Activated T-cell treated with anti-CD3 and anti-CD28 coated beads, Interleukin-2, amount 50 U/mL, for 1 hour (primary cell): ENCODE measurements at places on chromosomes 4 and X.

GRCh38 chr4:182916483-182917181 lies 554 bp downstream of the DCTD start:
- DNase-seq = no peak

DNA sequence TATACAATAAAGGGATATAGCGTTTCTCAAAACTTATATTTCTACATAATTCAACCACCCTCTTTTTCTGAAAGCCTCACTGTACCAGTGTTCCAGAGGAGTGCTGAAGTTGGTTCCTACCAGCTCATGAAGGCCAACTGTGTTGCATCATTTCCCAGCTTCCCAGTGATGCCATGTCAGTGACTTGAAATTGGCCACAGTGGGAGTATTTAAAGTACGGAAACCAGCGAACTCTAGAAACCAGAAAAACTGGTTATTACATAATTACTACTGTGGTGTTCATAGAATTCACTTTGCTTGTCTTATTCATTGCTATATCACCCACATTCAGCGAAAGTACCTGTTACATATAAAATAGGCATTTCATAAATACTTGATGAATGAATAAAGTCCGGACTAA lies 135.4 kb downstream of the GC start:
- no peak for DNase-seq

GRCh38 chr4:156710365-156711192 lies 261.0 kb downstream of the PDGFC start:
- no peak for DNase-seq

DNA sequence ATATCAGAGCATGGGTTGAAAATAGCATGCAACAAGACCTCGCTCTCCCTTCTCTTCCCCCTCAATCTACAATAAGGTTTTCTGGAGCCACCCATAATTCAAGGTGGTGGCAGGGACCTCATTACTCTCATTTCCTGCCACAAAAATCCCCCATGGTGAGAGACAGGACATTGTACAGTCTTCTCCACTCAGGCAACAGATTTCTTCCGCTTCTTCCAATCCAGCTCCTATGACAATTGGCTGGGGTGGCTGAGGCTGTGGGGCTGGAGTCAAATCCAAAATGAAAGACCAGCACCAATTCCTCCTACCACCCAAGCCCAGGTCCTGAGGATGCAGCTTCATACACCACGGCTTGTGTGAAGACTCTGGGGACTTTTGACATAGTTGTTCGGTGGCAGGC lies 40.3 kb upstream of the NKRF start:
- no peak for DNase-seq

GRCh38 chr4:76831711-76832373 lies 66.1 kb downstream of the SOWAHB start:
- DNase-seq = no peak

DNA sequence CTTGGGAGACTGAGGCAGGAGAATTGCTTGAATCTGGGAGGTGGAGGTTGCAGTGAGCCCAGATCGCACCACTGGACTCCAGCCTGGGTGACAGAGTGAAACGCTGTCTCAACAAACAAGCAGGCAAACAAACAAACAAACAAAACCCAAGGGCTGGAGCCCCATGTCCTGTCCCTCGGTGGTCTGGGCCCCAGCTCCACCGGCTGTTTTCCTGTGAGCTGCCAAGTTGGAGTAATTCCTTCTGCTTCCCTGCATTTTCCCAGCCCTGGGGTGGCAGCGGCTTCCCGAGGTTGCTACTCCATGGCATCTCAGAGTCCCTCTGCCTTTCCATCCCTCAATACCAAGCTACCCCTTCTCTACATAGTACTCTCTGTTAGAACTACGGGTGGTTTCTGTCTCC lies 43.2 kb downstream of the RGS12 start:
- no peak for DNase-seq

DNA sequence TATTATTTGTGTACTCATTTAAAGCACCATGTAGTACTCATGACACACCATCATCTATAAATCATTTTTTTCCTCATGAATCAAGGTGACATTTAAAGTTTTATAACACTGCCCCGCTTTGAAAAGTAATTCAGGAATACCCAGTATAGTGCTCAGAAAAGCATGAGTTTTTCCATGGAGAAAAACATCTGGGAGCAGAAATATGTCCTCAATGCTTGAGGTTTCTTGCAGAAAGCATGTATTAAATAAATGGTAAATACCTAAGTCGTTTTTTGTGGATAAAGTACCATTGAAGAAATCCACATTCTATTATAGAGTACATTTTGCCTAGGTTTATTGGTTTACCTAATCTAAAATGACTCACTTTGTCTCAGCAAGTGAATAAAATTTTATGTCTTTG lies 66.2 kb downstream of the UBA6 start:
- no peak for DNase-seq

DNA sequence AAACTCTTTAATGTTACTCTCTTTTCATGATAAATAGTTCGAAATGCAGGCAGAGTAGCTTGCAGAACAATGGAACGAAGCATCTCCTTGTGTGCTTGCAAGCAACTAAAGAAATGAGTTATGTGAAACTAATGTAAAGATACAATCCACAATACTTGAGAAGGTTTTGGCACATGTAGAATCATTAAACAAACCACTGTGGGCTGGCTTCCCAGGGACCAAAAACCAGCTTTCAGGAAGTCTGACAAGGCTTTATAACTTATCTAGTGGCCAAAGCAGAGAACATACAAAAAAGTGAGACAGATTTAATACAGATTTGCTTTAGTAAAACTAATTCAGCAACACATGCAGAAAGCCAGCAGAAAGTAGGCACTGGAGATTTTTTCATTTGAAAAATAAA lies 1673.8 kb upstream of the AGA start:
- DNase-seq = no peak

DNA sequence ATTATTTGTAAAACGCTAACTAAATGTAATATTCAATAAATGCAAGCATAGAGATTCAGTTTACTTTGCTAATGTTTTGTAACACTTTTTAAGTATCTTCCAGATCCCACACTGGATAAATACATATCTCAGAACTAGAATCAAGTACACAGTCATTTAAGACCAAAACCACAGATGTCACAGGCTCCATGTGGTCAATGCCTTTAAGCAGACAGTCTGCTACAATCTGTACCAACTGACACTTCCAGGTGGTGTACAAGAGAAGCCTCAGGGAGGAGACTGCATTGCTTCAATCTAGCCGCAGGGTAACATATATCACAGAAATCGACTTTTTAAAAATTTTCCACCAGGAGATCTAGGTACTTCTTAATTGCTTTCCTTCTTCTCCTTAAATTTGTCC lies 229.6 kb upstream of the DIAPH2 start:
- DNase-seq = no peak

DNA sequence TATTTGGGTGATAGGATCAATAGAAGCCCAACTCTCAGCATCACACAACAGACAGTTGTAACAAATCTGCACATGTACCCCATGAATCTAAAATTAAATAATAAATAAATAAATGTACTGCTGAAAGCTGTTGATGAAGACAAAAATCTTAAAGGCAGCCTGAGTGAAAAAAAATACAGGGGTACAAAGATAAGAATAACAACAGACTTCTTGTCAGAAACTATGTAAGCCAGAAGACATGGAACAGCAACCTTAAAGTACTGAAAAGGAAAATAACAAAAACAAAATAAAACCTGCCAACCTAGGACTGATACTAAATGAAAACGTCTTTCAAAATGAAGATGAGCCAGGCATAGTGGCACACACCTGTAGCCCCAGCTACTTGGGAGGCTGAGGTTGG lies 25.0 kb upstream of the PDLIM5 start:
- DNase-seq = no peak

GRCh38 chr4:20284990-20285389 lies 33.3 kb downstream of the SLIT2 start:
- DNase-seq = no peak

- DNase-seq = no peak
These were observed 3.4 kb downstream of the UGT2A1 start for GRCh38 chr4:69649629-69650028.

DNA sequence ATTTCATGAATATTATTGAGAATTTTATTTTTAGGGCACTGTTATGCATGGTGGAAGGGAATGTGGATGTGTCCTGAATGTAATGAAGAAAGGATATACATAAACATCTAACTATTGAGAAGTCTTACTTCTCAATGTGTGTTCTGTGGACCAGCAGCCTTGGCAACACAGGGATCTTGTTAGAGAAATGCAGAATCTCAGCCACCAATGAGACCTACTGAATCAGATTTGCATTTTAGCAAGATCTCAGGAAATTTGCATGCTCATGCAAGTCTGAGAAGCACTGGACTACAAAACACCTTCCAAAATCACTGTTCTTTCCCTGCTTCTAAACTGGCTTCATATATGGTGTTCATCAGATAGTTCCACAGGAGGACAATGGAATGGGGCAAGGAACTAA lies 139.7 kb upstream of the WDFY3 start:
- no peak for DNase-seq
